ENCODE measurements at places on chromosomes 7 and 10.
A peak's percentile ranks its signal among the peaks of the same experiment; 100 is the strongest.

DNA sequence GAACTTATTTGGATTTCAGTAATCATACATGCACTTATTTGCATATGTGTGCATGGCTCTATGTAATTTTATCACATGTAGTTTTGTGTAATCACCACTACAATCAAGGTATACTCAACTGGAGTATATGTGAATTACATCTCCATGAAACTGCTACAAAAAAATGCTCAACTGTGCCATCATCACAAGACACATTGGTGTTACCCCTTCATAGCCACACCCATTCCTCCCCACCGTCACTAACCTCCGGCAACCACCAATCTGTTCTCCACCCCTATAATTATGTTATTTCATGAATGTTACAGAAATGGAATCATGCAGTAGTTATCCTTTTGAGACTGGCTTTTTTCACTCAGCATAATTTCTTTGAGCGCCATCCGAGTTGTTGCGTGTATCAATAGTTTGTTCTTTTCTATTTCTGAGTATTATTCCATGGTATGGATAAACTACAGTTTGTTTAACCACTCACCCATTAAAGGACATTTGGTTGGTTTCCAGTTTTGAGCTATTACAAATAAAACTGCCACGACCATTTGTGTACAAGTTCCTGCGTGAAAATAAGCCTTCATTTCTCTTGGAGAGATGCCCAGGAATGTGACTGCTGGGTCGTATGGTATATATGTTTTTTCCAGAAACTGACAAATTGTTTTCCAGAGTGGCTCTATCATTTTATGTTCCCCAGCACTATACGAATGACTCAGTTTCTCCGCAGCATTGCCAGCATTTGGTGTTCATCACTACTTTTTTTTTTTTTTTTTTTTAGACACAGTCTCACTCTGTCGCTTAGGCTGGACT is 11.3 kb upstream of the SMO start:
- no peak for DNase-seq

GRCh38 chr10:45421221-45422097 is 47.4 kb downstream of the ALOX5 start:
- peak; percentile 7 for DNase-seq

- DNase-seq, result no peak
Measured at GRCh38 chr7:26639111-26639510, 225.3 kb downstream of the SKAP2 start.

GRCh38 chr10:9602998-9603397 is 1414.7 kb upstream of the CELF2 start:
- DNase-seq, result no peak

DNA sequence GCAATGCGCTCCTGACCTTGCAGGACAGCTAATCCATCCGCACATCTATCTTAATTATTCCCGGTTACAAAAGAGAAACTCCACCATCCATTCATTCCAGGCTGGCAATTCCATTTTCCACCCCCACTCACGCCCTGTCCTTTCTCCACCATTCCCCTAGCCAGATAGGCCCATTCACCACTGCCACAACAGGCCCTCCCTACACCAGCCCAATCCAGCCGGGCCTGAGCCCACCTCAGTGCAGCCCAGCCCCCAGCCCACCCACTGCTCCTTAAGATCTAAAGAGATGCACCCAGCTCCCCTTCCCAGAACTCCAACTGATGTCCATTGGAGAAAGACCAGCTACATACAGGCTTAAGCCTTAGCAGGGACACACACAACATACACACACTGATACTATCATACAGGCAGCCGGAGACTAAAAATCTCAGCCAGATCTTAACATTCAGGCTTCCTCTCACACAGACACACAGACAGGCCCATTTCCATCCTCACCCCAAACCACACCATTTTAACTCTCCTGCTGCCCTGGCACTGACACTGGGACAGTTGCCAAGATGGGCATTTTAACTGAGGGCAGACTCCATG is 38.0 kb upstream of the PAX2 start:
- no peak for DNase-seq
